H54 (cell line): ENCODE measurements at places on chromosomes 6 and 20.

DNA sequence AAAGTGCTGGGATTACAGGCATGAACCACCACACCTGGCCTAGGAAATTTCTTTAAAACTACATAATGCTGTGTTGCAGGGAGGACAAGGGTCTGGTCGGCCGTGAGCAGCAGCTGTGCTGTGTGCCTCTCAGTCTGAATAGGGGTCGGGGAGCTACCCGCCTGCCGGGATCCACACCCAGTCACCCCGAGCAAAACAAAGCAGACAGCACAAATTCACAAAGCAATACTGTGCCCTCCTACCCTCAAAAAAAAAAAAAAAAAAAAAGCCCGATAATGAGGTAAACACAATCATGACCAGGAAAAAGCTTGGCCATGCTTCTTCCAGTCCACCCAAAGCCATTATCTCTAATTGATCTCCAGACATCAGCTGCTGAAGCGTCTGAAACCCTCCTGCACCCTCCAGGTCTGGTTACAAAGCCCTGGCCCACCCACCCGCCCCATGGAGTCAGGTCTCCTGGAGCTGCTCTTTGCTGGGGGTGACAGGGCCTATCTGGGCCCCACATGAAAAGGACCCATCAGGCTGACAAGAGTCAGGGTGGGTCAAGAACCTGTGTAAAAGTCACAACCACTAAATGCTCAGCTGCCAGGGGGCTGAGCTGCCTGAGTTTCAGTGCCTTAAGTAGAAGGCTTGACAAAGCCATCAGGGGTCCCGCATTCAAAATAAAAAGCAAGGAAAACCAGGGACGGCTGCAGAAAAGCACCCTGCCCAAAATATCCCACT is 88.2 kb downstream of the NOL4L start:
- no peak for DNase-seq

GRCh38 chr6:106372838-106373501 is 12.5 kb downstream of the CRYBG1 start:
- no peak for DNase-seq

- DNase-seq: no peak
Observed at GRCh38 chr6:8736156-8736895, 301.0 kb upstream of the SLC35B3 start.

DNA sequence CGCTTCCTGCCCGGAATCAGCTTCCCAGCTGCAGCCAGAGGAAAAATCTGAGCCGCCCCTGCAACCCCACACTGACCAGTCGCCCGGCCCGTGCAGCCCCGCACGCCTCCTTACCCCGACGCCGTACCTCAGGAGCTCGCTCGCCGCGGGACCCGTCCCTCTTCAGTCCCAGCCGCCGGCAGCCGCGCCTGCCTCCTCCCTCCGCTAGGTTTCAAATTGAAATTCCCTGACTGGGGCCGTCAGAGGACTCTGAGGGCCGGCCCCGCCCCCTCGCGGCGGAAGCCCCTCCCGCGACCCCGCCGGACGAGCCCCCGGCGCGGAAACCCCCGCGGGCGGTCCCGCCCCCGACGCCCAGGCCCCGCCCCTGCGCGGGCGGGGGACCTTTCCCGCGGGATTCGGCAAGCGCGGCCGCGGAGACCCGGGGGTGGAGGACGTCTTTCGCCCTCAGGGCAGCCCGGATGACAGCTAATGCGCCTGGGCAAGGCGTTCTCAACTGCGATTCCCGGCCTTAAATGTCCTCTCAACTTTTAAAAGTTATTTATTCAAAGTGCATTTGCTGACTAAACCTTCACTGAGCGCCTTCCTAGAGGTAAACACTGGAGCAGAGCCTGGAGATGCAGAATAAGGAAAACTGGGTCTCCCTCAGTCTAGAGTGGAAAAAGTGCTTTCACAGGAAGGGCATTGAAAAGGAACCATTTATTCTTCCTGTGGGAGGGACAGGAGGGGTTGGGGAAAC is at the start of gene EPB41L2:
TSS of gene EPB41L2 (minus strand) at position 218 of the 736 bp plus-strand sequence. CDS start 106,760 bp downstream, outside the sequence.
- DNase-seq: peak; percentile 62

GRCh38 chr6:26594730-26595632 is 1.8 kb upstream of the ABT1 start:
- no peak for DNase-seq

DNA sequence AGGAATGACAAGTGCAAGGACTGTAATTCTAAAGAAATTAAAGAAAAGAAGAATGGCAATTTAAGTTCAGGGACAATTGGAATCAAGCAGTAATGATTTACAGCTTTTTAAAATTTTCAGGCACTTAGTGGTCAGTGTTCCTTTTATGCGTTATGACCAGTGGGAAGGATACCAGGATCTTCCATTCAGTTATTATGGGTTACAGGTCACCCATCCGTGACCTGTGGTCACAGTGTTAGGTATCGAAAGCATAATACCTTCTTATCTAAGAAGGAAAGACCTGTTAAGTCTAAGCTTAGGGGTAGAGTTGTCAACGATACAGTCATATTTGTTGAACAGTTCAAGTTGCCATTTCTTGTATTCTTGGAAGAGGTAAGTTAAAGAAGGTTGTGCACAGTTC is 253.8 kb downstream of the LAMA2 start:
- no peak for DNase-seq

- no peak for DNase-seq
Observed at GRCh38 chr6:86331265-86331840, 606.0 kb upstream of the HTR1E start.

- DNase-seq: no peak
Observed at GRCh38 chr6:78966542-78966941, 99.2 kb downstream of the IRAK1BP1 start.

- DNase-seq: no peak
Observed at GRCh38 chr6:49635480-49635879, 1.2 kb downstream of the RHAG start.

GRCh38 chr6:142030115-142030619 is 102.6 kb upstream of the GJE1 start:
- no peak for DNase-seq

DNA sequence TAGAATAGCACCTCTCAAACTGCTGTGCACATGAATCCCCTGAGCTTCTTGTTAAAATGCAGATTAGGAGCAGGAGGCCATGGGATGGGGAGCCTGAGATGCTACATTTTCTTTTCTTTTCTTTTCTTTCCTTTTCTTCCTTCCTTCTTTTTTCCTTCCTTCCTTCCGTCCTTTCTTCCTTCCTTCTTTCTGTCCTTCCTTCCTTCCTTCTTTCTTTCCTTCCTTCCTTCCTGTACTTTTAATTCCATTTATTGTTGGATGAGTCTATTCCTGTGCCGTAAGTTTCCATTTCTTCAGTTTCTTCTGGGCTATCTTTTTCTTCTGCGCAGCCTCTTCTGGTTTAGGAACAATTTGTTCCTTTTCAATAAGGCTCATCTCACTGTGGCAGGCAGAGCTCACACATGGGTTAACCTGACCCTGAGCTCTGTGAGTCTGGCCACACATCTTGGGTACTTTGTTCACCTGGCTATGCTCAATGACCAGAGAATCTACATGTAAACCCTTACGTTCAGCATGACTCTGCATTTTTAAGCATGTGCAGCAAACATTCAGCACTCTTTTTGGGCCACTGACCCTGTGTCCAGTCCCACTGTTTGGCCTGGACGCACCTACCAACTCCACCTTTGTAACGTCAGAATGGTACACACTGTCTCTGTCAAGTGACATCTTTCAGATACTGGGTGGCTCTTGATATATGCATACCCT is 114.7 kb upstream of the INSM1 start:
- DNase-seq: no peak

DNA sequence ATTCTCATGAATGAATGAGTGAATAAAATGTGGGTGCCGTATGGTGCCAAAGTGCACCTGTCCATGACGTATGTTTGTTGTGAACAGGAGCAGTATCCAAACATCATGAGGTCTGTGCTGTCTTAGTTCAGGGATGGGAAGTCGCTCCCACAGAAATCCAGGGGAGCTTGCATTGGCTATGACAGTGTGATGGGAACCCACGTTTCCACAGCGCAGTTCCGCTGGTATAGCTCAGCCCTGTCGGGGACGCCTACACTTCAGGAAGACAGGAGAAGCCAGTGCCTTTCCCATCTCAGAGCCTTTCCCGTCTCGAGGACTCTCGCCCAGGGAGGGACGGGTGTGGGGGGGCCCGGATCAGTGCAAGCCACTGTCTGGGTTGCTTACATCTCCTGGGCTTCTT is 69.8 kb downstream of the DACT2 start:
- DNase-seq: no peak

DNA sequence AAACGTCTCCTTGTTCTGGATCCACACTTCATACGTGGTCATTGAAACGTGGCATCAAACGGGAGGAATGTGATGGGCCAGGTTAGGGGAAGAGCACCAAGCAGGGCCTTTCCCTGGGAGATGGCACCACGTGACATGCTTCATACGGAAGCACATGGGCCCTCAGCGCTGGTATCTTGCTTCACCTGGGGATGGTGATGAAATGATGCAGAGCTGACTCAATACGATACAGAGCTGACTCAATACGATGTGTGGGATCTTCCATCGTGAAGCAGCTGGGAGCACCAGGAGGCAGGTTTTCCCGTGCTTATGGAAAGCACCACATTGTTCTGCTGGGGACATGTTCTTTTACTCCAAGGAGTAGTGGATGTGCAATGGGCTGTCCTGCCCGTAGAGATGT is 22.5 kb upstream of the TAGAP start:
- no peak for DNase-seq

- DNase-seq: no peak
Observed at GRCh38 chr20:64063389-64064144, 569 bp downstream of the TCEA2 start.

- no peak for DNase-seq
Observed at GRCh38 chr6:161396539-161396938, 122.7 kb upstream of the AGPAT4 start.

- DNase-seq: peak; percentile 50
Observed at GRCh38 chr6:38131527-38131965, 312.0 kb downstream of the ZFAND3 start.

GRCh38 chr6:169312658-169313346 is 59.2 kb upstream of the THBS2 start:
- DNase-seq: no peak

DNA sequence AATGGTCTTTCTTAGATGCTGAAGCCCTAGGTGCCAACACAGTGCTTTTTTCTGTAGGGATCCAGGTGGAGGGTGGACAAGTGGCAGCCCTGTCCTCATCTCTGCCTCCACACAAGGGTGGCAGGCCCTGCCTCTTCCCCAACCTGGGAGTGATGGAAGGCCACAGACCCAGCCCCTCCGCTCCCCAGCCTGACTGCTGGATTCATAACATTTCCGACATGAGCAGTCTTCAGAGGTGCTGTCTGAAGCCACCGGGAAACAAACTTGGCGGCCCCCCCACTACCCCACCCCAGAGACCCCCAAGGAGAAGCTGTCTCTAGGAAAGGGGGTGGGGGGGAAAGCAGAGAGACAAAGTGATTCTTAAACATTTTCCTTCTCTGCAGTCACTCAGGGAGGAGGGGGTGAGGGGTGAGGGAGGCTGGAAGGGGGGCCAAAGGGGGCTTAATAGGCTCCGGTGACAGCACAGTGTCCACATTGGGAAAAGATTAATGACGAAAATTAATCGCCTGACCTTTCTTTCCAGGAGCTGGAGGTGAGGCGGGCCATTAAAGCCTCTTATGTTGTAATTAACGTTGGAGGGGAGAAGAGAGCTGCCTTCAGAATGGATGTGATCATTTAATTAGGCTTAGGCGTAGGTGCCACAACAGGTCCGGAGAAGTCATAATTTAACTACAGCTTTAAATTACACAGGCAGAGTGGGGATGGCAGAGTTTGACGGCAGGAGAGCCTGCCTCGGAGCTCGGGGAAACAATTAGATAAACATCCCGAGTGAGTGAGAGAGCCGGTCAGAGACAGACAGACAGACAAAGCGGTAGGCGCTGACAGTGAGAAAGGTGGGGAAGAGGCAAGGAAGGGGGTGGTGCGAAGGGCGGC is 76.8 kb upstream of the FOXP4 start:
- no peak for DNase-seq

DNA sequence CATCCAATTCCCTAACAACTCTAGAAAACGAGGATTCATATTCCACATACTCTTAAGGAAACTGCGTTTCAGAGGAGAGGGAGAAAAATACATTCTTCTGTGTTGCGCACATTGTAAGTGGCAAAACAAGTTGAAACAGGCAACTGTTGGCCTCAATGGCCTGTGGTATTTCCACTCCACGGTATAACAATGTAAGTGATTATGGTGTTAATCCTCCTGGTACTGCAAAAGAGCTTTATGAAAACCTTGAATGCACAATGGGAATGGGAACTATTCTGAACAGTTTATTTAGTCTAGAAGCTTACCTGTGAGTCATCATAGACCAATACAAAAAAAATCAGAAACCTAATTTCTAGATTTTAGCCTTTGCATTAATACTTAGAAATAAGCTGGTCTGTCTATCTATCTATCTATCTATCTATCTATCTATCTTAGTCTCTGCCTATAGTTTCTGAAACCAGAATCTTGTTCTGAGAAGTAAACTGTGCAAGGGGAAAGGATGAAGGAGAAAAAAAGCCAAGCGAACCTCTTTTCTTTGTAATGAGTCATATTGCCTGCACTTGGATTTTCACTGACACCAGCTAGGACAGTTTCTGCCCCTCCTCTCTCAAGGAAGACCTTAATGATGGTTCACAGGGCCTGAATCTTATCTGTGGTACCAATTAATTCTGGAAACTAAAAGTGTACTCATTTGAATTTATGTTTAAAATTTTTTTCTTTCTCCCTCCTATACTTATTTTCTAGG is 101.5 kb downstream of the RNF144B start:
- no peak for DNase-seq

DNA sequence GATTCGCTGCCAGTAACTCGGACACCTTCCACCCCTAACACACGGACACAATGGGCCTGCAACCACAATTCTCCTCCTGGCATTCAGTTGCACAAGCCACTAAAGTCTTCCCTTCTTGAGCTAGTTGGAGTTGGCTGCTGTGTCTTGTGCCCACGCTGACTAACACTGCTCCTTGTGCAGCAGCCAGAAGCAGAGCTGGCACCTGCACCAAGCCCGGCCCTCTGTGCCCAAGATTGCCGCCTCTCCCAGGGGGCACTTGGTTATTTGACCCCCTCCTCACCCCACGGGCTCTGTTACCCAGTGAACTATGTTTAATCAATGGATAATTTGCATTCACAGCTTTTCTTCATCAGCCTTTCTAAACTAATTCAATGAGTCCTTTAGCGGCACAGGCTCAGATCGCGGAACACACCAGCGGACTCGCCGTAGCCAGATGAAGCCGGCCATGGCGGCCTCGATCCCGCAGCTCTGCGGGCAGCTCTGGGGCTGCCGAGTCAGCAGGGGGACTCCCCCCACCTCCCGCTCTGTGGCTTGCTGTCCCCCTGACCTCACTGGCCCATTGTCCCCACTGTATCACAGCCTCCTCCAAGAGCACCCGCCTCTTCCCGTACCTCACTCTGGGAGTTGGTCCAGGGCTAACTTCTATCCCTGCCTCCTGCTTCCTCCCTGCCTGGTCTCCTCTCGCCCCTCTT is 94.8 kb upstream of the AFDN start:
- DNase-seq: no peak
